HT-29 (cell line): ENCODE measurements at places on chromosomes 2 and 18.

DNA sequence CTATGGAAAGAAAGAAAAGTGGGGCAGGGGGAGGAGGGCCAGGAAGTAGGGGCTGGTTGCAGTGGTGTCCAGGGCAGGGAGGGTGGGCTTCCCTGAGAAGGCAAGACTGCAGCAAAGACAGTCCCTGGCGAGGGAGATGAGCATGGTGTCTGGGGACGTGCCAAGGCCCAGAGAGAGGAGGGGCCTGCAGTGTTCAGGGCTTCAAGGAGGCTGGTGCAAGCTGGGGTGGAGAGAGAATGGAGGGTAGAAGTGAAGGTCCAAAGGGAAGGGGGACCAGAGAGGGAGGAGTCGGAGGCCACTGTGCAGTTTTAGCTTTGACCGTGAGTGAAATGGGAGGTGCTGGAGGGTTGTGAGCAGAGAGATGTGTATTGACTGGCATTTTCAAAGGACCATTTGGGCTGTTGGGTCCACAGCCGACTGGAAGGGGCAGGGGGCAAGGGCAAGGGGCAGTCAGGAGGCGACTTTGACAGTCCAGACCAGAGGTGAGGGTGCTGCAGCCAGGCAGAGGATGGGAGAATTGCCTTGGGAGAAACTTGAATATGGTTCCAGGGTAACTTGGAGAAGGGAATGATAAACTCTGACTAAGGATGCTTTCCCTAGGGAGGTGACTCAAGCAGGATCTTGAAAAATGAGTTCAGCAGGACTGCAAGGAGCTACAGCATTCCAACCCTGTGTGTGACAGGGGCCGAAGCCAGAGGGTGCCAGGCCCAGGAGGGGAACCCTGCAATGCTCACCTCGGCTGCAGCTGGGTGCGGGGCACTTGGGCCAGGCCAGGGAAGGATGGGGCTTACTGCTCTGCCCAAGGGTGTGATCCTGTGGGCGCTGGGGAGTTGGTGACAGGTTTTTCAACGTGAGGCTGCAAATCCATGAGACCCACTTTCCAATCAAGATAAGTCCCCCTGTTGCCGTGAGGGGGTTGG is 177.1 kb upstream of the HAAO start:
- DNase-seq, result no peak

DNA sequence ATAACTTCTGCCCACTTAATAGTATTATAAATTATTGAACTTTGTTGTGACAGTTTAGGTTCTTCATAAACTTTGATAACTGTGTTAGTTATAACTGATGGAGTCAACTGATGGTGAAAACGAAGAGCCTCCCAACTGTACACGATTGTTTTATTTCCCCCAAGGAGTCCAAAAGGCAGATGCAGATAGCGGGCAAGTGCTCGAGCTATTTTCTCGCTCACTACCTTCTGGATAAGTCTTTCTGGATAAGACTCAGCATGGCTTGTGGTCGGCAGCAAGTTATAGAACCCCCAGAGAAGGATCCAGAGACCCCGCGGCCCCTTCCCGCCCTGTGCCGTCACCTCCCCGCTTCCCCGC is 517 bp downstream of the GCFC2 start:
- DNase-seq, result no peak

DNA sequence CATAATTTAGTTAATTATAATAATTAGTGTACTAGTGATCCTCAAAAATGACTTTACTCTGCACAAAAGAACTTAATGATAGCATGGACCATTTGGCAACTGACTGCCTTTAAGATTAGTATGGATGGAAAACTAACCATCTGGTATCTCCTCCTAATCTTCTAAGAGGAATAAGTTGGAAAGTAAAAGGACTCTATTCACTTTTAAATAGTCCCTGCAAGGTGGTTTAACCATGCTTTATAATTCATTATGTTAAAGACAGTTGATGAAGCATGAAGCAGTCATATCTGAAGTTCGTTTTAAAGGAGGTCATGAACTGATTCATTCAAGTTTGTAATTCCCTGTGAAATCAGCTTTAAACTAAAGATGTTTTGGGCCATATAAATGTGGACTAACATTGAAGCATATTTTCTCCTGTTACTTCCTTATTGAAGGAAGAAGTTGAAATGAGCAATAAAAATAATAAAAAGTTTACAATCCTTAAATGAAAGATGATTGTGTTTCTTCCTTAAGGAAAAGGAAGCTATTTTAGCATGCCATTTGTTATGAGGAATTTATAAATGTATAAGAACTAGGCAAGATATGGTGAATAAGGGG is 446.0 kb downstream of the XIRP2 start:
- DNase-seq, result no peak

GRCh38 chr2:240340361-240340761 is 95.1 kb upstream of the GPC1 start:
- no peak for DNase-seq

GRCh38 chr18:37662546-37663339 is 97.1 kb upstream of the CELF4 start:
- no peak for DNase-seq

GRCh38 chr2:203438528-203438927 is 96.6 kb downstream of the RAPH1 start:
- no peak for DNase-seq

DNA sequence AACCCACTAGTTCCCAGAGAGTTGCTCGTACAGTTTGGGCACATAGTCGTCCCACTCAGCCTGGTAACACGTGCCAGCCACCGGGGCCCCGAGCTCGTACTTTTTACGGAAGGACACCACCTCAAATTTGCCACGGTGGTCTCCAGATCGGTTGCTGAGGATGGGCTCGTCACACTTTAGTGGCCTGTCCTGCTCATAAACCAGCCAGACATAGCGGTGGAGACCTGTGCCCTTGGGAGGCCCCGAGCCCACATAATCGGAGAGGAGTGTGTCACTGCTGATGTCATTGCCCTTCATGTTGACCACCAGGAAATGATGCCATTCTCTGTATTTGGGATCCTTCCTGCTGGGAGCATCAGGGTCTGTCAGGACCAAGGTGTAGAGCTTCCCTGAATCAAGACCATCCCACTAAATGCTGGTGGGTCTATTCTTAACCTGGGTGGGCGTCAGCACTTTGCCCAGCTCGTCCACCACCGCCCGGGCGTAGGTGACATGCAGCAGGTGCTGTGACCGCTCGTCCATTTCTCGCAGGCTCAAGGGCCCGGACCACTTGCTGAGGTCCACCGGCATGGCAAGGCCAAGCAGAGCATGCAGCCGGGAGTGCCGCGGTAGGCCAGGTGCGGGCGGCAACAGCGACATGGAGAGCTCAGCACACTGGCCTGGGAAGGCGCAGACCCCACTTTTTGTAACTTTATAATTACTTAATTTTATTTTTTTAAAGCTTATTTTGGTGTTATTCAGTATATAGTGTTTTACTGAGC is 12.9 kb downstream of the RETSAT start:
- no peak for DNase-seq
